Motor neuron (in vitro differentiated cells): ENCODE measurements at places on chromosomes 6 and 20. TPM values are rescaled to one million over a fixed set of nuclear protein-coding genes. Genes with fewer than 3 reads are reported as not detected.

- ATAC-seq, result no peak
Measured at GRCh38 chr6:148700047-148700715, 46.6 kb upstream of the UST start.

GRCh38 chr6:42572523-42572922 is 8.7 kb downstream of the UBR2 start:
- no peak for ATAC-seq

- no peak for ATAC-seq
Measured at GRCh38 chr6:169158691-169159090, 95.0 kb downstream of the THBS2 start.

DNA sequence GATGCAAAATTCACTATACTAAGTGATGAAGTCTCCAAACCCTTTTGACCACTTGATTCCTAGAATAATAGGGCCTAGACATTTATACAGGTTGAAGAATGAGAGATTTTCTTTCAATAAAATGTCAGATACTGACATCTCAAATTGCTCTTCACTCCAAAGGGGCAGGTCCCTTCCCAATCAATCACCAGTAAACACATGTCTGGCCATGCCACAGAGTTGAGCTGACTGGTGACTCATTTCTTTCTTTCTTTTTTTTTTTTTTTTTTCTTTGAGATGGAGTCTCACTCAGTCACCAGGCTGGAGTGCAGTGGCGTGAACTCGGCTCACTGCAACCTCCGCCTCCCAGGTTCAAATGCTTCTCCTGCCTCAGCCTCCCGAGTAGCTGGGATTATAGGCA is 388.6 kb upstream of the BTBD3 start:
- no peak for ATAC-seq

AGPAT1 gene
- 78.5 and 84.4 TPM in 2 replicates for total RNA-seq

GTF3C6 gene
- 50.5 and 56.0 TPM in 2 replicates for total RNA-seq

GRCh38 chr6:137878029-137878428 is 11.0 kb downstream of the TNFAIP3 start:
- ATAC-seq, result no peak

CNKSR3 gene
- 3.2 and 4.2 TPM in 2 replicates for total RNA-seq

C20orf144 gene
- 2.7 and 3.2 TPM in 2 replicates for total RNA-seq

DNA sequence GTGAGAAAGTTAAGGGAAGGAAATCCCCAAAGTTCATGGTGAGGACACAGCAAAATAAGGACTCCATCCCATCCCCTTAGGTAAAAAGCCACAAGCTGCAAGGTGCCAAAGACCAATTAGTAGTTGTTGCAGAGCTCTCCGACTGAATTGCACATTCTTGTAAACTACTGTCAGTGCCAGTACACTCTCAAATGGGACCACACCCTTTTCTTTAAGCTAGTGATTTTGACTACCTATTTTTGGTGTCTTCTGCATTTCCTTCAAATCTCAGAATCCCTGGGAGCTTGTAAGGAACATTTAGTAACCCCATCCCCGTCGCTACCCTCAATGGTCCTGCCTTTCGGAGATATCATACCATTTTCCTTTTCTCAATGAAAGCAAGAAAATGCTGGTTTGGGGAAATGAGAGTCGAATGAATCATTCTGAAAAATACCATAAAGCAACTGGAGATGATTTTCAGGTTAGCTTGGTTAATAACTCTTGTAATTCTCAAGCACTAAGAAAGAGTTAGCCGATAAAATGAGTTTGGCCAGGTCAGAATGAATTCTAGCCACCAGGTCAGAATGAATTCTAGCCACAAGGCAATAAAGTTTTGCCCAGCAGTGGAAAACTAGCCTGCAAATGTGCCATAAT is 5.2 kb upstream of the HMGN3 start:
- ATAC-seq, result no peak

ENPP5 gene
- 0.35 TPM in 1 of 2 replicates, not detected in the other for total RNA-seq

GRCh38 chr20:1282966-1283365 is 16.9 kb downstream of the SNPH start:
- ATAC-seq, result no peak

C20orf141 gene
- not detected in 2 replicates for total RNA-seq

DNA sequence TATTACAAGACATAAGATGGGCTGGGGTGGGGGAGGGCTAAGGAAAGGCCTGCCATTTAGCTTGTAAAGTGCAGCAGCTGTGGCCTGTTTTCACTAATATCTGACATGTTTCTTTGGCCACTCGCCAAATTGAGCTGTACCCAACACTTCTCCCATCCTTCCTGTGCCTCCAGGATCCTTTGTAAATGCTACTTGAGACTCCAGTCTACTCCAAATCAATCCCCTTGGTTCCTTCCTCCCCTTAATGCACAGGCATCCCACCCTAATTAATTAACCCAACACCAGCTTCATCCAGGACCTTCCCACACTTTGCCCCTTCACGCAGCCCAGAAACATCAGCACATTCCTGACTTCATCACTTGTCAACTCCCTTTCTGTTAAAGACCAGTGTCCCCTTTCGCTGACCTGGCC is 55.0 kb upstream of the TCF21 start:
- ATAC-seq, result no peak

DNA sequence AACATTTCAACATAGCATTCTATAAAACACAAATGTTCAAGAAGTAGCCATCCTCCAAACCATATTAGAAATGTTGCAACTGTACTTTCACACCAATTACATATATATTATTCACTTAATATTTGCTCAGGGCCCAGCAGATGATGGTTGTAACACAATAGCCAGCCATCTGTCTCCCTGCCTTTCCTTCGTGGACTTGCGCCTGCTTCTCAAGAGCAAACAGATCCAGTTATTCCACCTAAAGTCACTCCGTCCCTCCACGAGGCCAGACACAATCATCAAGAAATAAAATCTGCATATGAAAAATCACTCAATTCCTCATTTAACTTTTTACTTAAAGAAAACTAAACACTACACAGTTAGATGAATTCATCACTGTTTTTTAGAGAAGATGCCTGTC is 160.4 kb downstream of the RALGAPA2 start:
- ATAC-seq, result no peak

- ATAC-seq, result no peak
Measured at GRCh38 chr20:1718604-1719384, 61.2 kb upstream of the SIRPG start.

EEF1A1 gene
- total RNA-seq, result 13,449 and 13,954 TPM in 2 replicates

GRCh38 chr6:89198235-89198634 is 18.9 kb downstream of the GABRR1 start:
- ATAC-seq, result no peak
